ENCODE measurements at places on chromosomes 13 and 19.

- no peak for DNase-seq
These were observed 22.0 kb downstream of the POSTN start for GRCh38 chr13:37576601-37577000.

DNA sequence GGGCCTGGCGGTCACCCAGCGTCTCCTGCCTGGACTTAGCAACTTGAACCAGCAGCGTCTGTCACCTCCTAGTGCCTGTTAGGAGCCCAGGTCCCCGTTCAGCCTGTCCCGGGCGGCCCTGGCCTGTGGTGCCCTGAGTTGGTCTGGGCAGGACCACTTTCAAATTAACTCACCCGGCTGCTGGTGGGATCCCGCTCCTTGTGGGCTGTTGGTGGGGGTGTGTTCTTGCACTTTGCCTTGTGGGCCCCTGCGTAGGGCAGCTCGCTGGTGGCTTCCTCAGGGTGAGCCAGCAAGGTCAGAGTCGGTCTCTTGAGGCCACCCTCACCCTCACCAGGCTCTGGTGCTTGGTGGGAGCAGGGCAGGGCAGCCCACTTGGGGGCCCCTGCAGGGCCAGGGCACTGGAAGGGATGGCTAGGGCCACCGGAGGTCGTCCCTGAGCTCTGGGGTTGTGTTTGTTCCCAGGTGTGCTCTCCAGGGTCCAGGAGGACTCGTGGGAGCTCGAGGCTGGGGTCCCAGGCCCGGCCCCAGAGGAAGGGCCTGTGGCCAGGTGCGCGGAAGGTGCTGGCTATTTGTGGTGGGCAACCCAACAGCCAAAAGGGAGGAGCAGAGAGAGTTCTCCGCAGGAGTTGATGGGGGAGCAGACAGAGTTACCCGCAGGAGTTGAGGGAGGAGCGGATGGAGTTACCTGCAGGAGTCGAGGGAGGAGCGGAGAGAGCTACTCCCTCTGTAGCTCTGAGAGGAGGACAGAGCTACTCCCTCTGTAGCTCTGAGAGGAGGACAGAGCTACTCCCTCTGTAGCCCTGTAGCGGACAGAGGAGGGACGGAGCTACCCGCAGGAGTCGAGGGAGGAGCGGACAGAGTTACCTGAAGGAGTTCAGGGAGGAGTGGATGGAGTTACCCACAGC lies 16.9 kb downstream of the TFDP1 start:
- DNase-seq = no peak

- DNase-seq = no peak
These were observed 16.6 kb downstream of the DDX39A start for GRCh38 chr19:14402332-14403144.

- peak; percentile 24 for DNase-seq
These were observed 13.8 kb downstream of the ATP12A start for GRCh38 chr13:24693862-24694471.

DNA sequence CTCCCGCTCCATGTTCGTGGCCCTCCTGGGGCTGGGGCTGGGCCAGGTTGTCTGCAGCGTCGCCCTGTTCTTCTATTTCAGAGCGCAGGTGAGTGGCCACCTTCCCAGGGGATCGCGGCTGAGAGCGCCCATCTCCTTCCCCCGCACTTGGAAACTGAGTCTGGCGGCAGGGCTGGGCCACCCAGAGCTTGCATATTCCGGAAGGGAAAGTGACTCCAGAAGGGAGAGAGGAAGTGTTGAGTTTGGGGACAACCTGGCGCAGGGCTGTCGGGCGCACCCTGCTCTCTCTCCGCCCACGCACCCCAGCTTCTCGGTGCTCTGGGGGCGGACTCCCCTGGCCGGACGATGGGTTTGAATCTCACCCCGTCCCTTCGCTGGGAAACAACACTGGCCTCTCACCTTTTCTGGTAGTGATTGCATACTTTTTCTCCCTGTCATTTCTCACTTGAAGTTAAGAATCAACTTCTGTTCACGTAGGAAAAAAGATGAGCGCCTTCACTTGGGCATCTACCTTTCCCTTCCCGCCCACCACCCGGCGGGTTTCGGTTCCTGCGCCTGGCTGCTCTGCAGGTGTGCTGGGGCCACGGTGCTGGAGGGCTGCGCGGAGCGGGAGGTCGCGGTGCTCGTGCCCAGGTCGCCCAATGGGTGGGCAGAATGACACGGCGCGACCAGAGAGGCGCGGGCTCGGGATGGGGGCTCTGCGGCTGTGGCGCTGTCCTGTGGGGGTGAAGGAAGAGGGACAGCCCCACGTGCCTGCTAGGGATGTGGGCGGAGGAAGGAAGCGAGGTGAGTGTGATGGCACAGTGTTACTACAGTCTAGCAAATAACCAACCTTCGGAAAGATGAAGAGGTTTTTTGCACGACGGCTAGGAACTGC lies 721 bp downstream of the TNFSF11 start:
- DNase-seq = no peak

GRCh38 chr19:36508325-36508724 lies 19.0 kb upstream of the ZNF566 start:
- DNase-seq = no peak

- peak; percentile 80 for DNase-seq
These were observed 68.4 kb upstream of the TM9SF2 start for GRCh38 chr13:99432609-99433542.

- DNase-seq = no peak
These were observed 88.0 kb downstream of the SLC10A2 start for GRCh38 chr13:102978168-102978567.

DNA sequence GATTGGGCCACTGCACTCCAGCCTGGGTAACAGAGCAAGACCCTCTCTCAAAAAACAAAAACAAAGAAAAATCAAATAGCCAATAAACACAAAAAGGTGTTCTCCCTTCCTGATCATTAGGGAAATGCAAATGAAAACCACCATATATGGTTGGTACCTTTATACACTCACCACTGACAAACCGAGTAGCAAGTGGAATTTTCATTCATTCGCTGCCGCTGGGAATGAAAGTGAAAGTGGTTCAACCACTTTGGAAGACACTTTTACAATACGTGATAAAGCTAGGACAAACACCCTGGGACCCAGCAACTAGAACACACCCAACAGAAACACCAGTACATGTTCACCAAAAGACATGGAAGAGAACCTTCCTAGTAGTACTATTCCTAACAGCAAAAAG lies 21.0 kb downstream of the GRIK5 start:
- no peak for DNase-seq

- no peak for DNase-seq
These were observed 1003.7 kb downstream of the SLITRK5 start for GRCh38 chr13:88674841-88675240.

- no peak for DNase-seq
These were observed 32.5 kb downstream of the CCDC70 start for GRCh38 chr13:51894239-51894638.

GRCh38 chr13:73721571-73721970 lies 412.6 kb downstream of the KLF12 start:
- no peak for DNase-seq

GRCh38 chr13:96662036-96662435 lies 332.2 kb downstream of the OXGR1 start:
- no peak for DNase-seq

GRCh38 chr13:74966814-74967424 lies 515.0 kb downstream of the TBC1D4 start:
- no peak for DNase-seq

- no peak for DNase-seq
These were observed 8.5 kb downstream of the PLEKHA4 start for GRCh38 chr19:48859711-48860572.

DNA sequence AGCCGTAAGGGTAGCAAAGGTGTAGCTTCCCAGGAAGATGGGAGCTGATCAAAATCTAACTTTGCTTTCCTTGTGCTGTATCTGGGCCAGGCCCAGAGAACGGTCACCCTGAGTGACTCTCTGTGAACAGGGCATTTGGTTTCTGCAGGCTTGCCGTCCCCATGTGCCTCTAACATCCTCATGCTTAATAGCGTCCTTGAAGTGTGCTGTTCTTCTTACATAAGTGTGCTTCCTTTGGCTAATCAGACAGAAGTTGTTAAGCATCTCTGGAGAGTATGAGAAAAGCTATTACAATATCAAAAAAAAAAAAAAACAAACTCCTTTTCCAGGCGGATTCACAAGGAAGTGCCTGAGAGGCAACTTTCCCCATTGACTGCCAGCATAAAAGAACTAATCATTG lies 503.7 kb downstream of the DIAPH3 start:
- DNase-seq = no peak

DNA sequence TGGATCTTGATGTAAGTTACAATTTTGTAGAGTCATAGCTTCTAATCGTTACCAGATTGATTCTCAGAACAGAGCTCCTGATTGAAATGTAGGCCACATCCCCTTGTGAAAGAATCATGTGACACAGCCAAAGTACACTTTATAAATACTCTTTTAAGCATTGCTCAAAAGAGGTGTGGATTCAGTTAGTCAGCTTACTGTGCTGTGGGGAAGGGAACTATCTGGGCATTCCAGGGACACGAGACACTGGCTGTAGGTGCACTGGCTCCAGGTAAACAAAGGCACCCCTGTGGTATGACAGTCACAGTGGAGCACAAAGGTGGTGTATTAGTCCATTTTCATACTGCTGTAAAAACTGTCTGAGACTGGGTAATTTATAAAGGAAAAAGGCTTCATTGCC lies 222.8 kb downstream of the LIG4 start:
- no peak for DNase-seq

- no peak for DNase-seq
These were observed 34.2 kb upstream of the ARGLU1 start for GRCh38 chr13:106602178-106602577.

GRCh38 chr13:31898378-31899071 lies 133.0 kb upstream of the FRY start:
- no peak for DNase-seq

DNA sequence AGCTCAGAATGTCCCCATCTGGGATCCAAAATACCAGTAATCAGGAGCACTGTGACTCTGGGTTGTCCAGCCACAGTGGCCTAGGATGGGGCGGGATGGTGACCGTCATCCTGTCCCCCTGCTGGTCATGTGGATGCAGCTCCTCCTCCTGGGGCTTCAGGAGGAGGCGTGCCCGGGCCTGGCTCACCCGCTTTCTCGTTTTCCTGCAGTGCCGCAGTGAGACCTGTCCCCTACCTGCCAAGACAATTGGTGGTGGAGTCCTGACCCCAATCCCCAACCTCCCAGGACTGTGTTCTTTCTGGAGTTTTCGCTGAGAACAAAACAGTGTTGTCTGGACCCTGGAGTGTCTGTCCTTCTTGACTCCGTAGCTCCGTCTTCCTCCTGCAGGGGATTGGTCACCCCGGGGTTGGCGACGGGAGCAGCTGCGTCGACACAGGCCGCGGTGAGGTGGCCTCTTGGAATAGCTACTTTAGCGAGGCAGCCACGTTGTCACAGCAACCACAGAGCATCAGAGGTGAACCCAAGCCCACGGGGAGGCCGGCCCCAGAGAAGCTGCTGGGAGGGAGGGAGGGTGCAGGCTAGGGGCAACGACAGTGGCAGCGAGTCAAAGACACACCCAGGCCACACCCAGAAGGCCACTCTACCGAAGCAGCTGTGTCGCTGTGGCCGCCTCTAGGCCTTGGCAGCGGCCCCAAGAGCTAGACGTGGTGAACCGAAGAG lies 10.2 kb upstream of the EMC10 start:
- DNase-seq = no peak

GRCh38 chr13:74338341-74338740 lies 204.1 kb upstream of the KLF12 start:
- DNase-seq = no peak

DNA sequence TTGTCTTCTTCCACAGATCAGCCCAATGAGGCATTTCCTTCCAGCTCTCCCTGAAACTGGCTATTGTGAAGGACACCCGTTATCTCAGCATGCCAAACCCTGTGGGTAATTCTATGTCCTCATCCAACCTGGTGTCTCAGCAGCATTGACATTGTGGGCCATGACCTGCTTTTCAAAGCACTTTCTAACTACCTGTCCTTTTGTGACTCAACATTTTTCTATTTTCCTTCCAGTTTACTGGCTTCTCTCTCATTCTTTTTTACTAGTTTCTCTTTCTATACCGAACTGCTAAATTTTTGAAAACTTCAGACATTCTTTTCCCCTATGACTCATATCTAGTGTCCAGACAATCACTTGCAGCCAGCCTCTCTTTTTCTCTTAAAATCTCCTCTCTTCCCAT lies 136.4 kb upstream of the HTR2A start:
- DNase-seq = no peak

GRCh38 chr13:29472332-29472961 lies 123.0 kb downstream of the SLC7A1 start:
- peak; percentile 16 for DNase-seq

GRCh38 chr19:3392480-3392879 lies 26.1 kb downstream of the NFIC start:
- DNase-seq = no peak

GRCh38 chr19:9916719-9917118 lies 19.6 kb downstream of the OLFM2 start:
- no peak for DNase-seq

DNA sequence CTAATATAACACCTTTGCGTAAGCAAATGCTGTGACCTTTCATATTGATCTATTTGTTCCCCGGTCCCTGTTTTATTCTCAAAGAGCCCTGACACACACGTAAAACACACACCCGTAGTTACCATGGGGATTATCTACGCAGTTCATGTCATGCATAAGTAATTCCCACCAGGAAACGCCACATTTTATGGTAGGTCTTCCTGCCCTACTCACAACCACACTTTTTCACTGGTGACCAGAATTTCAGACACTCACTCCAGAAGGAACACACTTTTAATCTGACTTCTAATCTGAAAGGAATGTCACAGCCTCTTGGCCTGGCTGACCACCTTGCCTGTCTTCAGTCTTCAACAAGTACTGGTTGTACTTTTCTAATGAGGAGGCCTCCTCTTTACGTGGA lies 46.8 kb downstream of the SLC7A1 start:
- no peak for DNase-seq

DNA sequence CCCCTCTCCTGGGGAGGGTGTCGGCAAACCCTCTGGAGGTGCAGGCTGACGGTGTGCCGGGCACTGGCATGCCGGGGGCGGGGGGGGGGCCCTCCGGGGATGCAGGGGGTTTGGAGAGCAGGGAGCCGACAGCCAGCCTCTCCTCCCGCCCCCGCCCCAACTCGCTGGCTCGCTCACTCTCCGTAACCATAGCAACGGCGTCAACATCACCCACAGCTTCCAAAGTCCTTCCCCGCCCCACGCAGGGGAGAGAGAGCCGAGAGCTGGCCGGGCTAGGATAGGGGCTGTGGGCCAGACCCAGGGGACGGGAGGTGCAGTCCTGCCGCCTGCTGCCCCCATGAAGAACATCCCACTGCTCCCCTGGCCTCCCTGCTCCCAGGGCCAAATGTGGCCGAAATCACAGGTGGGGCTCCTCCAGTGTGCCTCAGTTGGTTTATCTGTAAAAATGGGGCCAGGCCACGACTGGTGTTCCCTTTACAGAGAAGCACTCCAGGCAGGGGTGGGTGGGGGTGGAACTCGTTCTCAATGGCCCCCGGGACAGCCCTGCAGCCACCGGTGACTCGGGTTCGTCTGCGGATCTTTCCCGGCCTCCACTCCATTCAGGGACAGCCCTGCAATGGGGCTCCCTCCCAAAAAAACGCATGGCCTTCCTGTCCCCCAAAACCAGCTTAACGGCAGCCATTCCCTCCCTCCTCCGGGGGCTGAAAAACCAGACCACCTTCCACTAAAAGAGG lies 3.2 kb downstream of the KLF16 start:
- peak; percentile 62 for DNase-seq
